ENCODE measurements at places on chromosomes 4 and X.

GRCh38 chr4:146343199-146343598, 128.9 kb downstream of the REELD1 start:
- no peaks in the 10 kb centered on the region for H3K27me3 ChIP-seq
- no peaks in the 10 kb centered on the region for H3K36me3 ChIP-seq
- H3K4me3 ChIP-seq, result no peak overlapping the region
- no peak for DNase-seq
- H3K27ac ChIP-seq, result no peak overlapping the region
- H3K4me1 ChIP-seq, result no peaks in the 10 kb centered on the region

DNA sequence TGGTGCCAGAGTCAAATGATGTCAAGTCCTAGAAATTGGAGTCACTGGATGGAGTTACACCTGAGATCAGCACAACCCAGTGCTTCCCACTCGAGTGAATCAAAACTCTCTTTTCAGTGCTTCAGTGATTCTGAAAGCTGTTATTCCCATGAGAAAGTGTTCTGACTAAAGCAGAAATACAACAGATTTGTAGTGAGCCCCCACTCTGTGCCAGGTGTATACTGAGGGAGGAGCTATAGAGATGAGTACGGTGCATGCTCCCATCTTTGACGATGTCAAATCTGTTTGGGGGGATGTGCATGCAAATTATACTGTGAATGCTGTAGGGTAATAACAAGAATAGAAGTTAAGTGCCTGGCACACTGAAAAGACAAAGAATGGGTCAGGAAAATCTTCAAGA, 330.2 kb downstream of the HS3ST1 start:
- no peak overlapping the region for H3K27ac ChIP-seq
- H3K27me3 ChIP-seq, result no peaks in the 10 kb centered on the region
- no peak overlapping the region for H3K4me3 ChIP-seq
- H3K4me1 ChIP-seq, result no peaks in the 10 kb centered on the region
- H3K36me3 ChIP-seq, result no peaks in the 10 kb centered on the region
- no peak for DNase-seq

DNA sequence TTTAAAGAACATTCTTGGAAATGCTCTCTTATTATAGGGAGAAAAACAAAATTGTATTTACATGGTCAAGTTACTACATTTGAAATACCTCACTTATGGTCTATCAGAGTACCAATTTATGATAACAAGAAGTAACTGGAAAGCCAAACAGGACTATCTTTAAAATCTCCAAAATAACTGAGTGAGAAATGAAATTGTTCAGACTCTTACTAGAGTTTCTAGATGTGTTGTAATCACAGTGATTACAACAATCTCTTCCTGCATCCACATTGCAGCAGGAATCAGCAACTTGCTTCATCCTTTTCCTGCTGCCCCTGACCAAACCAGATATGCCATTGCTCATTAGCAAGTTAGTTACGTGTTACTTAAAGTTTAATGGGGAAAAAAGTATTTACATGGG, 245.2 kb upstream of the SMIM31 start:
- H3K36me3 ChIP-seq, result no peaks in the 10 kb centered on the region
- DNase-seq, result no peak

DNA sequence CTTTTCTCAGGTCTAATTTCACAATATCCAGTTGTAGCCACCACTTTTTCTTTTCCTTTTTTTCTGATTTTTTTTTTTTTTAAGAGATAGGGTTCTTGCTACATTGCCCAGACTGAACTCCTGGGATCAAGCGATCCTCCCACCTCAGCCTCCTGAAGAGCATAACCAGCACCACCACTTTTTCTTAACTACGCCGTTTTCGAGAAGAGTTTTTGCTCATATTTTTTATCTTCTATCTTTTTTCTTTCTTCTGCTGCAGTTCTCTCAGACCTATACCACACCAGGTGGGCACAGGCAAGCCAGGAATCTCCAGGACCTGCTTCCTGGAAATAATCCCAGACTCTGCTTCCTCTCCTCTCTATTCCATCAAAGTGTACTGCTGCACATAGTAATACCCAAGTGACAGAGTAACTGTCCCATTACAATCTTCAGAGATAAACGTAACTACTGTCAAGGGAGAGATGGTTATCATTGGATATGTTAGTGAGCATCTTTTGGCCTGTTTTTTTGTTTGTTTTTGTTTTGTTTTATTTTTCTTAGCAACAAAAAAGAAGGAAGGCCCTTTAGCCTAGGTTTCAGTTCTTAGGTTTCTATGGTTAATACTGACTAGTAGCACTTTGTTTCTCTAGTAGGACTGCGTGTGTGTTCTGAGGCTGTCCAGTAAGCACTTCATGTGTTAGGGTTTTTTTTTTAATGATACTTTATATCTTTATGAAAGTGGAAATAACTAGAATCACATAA, 59.2 kb upstream of the TXK start:
- H3K27me3 ChIP-seq, result no peaks in the 10 kb centered on the region
- no peak overlapping the region for H3K4me3 ChIP-seq
- H3K27ac ChIP-seq, result no peak overlapping the region

- H3K27me3 ChIP-seq, result no peaks in the 10 kb centered on the region
- peaks cover 15% of the 10 kb centered on the region for H3K4me1 ChIP-seq
- no peak overlapping the region for H3K27ac ChIP-seq
- H3K4me3 ChIP-seq, result no peak overlapping the region
- H3K36me3 ChIP-seq, result no peaks in the 10 kb centered on the region
- no peak for DNase-seq
These were observed 93.2 kb downstream of the SCD5 start for GRCh38 chr4:82705169-82705927.

All from body of pancreas (tissue), 4 donors.